ENCODE measurements at places on chromosomes 12 and 14.

DNA sequence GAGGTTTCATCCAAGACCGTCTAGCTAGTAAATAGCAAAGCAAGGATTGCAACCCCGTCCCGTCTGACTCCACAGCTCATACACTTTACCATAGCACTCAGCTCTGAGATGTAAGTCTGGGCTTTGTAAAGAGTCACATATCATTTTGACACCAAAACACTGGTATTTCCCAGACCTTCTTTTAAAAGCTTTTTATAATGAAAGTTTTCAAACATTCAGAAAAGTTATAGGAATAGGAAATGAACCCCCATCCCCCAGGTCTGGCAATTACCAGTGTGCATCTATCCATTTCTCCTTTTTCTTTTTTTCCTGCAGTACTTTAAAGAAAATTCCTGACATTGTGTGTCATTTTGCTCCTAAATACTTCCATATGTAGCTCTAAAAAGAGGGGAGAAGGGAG lies 183.6 kb upstream of the CCND2 start:
- no peak for DNase-seq

GRCh38 chr12:1796515-1797010 lies 23.8 kb upstream of the LRTM2 start:
- peak; percentile 90 for DNase-seq

DNA sequence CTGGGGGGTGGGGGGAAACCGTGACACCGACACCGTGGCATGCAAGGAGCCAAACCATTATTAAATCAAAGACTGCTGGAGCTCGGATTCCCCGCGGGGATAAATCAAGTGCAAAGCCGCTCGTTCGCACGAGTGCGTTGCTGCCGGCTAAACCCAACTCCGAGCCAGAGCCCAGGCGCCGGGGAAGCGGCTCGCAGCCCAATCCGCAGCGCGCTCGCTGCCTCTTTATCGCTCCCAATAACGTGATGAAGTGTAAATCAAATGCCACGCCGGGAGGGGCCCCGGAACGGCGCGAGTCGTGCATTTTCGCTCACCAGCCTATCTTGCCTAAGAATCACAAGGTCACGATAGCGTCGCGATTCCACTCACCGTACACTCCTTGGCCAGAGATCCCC lies 1.3 kb downstream of the MDGA2 start:
- DNase-seq, result peak; percentile 48

- peak; percentile 93 for DNase-seq
These were observed 14.6 kb upstream of the PNMA1 start for GRCh38 chr14:73728717-73729330.

- DNase-seq, result no peak
These were observed 200.8 kb downstream of the SLC5A8 start for GRCh38 chr12:101009274-101009673.

DNA sequence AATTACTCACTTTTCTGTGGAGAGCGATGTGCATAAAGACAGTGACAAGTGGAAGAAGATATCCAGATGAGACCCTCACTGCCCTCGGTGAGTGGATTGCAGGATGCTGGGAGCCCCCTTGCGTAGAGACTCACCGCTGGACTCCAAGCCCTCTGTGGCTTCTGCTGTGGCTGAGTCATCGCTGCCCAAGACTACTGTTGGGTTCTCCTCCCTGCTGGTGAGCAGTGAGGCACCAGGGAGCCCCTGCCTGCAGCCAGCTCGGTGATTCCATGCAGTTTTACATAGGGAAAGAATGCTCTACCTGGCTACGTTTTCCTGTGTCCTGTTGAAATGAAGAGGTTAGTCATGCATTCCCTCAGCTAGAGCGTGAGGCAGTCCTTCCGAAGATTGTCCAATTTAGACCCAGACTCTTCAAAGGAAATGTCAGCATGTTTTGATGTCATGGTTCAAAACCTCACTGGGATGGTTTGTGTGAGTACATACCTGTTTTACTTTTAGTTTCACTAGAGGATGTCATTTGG lies 28.2 kb downstream of the TRAF3 start:
- peak; percentile 87 for DNase-seq

GRCh38 chr12:131942671-131943070 lies 7.1 kb upstream of the EP400 start:
- DNase-seq, result peak; percentile 44

GRCh38 chr12:105280966-105281693 lies 45.2 kb upstream of the APPL2 start:
- no peak for DNase-seq

- peak; percentile 77 for DNase-seq
These were observed 1.1 kb upstream of the RNASE4 start for GRCh38 chr14:20683125-20683890.

- DNase-seq, result no peak
These were observed 34.0 kb downstream of the EGLN3 start for GRCh38 chr14:33916663-33917565.

- no peak for DNase-seq
These were observed 217.9 kb downstream of the CRADD start for GRCh38 chr12:93895089-93895445.

DNA sequence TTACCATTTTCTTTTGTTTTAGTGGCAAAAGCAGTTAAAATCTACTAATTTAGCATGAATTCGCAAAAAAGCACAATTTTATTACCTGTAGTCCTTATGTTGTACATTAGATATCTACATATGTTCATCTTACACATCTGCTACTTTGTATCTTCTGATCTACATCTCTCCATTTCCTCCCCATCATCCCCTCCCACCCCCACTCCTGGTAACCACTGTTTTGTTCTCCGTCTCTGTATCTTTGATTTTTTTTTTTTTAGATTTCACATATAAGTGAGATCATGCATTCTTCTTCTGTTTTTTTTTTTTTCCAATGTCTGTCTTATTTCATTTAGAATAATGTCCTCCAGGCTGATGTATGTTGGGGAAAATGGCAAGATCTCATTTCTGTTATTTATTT lies 922.7 kb downstream of the VRK1 start:
- DNase-seq, result no peak

- DNase-seq, result no peak
These were observed 23.2 kb downstream of the ATP2B1 start for GRCh38 chr12:89685363-89685972.

GRCh38 chr12:123696207-123696606 lies 15.9 kb upstream of the ATP6V0A2 start:
- DNase-seq, result no peak

DNA sequence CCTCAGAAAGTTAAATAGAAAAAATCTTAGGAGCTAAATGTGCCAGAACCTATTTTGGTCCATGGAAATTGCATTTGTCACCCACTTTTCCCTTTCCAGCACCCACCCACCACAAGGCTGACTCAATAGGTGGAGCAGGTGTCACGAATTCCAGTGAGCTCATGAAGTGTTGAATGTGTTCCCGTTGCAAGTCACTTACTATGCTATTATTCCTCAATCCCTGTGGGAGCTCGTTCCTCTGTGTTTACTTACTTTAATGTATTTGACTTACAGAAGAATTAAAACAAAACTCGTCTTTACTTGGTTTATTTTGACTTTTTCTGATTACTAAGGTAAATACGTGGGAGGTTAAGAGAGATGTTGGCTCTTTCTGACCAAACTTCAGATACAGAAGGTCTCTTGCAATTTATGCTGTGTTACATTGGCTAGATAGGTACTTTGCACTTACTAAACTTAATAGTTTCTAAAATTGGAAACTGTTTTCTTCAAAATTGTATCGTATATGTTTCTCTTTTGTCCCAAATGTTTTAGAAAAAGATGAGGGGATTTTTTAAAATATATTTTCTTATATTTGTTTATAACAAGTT lies 269.4 kb upstream of the NOVA1 start:
- DNase-seq, result no peak

DNA sequence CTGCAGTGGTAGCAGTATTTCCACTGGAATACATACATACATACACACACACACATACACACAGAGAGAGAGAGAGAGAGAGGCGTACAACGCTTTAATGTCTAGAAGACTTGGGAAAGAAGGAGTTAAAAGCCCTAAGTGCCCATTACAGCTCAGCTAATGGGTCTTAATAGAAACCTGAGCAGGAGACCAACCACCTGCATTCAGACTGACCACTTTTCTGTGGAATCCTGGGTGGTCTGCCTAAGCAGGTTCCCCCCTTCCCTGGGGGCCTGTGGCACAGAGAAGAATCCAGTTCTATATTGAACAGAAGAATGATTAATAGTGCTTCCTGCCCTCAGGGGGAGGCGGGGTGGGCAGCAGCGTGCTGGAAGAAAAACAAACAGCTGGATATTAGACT lies 312.4 kb upstream of the PRKD1 start:
- no peak for DNase-seq

- no peak for DNase-seq
These were observed 38.6 kb downstream of the CCDC88C start for GRCh38 chr14:91378930-91379578.

GRCh38 chr14:95268350-95268749 lies 51.4 kb downstream of the CLMN start:
- no peak for DNase-seq

GRCh38 chr14:64841121-64841651 lies 38.5 kb downstream of the SPTB start:
- DNase-seq, result no peak

All from osteoblast (primary cell).